ENCODE measurements at places on chromosomes 1 and 21.

DNA sequence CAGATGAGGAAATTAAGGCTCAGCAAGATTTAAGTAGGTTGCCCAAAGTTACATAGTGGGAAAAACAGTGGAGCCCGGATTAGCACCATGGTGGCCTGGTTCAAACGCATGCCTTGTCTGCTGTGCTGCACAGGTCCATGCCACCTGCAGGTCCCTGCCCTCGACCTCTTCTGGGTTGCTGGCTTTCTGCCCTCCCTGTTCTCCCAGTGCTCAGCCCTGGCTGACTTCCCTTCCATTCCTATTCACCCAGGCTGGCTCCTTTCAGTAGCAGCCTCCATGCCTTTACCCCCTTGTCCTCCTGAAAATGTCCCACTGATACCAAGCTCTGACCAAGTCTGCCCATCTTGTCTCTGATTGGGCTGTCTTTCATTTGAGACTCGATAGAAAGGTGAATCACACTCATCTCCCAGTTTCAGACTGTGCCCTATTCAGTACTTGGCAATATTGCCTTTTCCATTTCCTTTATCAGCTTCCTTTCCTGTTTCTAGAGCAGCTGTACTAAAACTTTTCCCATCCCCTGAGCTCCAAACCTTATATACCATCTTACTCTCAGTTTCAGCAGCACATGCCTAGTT, 75.8 kb downstream of the ST3GAL3 start:
- DNase-seq, result no peak

GRCh38 chr1:219639876-219640577, 27.1 kb upstream of the ZC3H11B start:
- no peak for DNase-seq

DNA sequence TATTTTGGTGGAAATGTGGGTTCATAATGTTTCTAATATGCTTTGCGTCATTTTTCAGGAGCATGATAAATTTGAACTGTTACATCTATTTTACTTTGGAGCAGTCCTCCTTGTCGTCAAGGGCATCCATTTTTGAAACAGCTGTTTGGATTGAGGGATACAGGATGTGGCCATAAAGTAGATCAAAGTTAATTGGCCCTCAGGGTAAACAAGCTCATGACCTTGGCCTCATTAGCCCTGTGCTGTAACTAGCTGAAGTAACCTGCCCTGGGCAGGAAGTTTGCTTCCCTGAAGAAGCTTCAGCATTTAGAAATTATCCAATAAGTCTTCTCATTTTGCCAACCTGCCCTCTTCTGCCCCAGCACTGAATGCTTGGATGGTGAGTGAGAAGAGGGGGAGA, 24.8 kb upstream of the RGL1 start:
- DNase-seq, result no peak

DNA sequence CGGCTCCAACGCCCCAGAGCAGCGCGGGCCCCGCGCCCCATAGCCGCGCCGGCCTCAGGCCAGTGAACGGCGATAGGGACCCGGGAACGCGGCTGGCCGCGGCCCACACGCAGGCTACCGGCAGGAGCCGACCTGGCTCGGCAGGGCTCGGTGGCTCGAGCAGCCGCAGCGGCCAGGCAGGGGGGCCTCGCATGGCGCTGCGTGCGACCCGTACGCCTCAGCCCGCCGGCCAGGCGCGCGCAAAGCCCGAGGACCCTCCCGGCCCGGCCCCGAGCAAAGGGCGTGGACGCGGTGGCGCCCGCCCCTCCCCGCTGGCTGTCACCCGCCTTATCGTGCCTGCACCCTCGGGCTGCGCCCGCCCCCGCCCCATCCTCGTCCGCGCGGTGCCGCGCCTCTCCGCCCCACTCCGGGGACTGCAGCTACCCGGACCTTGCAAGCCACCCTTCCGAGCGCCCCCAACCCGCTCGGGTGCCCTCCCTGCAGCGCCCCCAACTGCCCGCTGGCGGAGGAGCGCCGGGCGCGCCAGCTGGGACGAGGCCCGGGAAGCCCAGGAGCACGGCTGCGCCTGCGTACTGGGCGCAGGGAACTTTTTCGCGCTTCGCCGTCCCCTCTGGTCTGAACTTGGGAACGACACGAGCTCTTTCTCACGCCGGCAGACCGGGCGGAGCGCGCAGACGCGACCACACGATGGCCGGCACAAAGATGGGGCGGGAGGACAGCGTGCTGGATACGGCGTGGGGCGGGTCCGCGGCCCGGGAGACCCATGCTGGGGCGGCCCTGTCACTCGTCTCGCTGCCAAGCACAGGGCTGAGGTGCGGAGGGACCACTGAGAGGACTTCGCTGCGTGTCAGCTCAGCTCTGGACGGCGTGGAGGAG, at the start of gene ABCB10:
TSS of gene ABCB10 (minus strand) at position 248 of the 876 bp plus-strand sequence. CDS start at position 193, 55 bp downstream.
- DNase-seq, result peak; percentile 87

DNA sequence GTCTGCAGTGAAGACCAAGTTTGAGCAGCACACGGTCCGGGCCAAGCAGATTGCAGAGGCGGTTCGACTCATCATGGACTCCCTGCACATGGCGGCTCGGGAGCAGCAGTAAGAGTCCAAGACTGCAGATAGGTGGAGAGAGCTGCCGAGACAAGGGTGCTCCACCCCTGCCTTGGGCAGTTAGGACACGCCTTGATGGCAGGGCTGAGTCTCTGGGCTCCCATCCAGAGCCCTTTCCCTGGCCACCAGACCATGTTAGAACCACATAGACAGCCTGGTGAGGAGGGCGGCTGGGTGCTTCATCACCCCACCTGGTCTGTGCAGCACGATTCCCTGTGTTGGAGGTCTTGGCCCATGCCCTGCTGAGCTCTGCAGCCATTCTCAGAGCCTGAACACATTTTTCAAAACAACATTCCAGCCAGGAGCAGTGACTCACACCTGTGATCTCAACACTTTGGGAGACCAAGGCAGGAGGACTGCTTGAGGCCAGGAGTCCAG, 17.3 kb upstream of the MIIP start:
- DNase-seq, result no peak

DNA sequence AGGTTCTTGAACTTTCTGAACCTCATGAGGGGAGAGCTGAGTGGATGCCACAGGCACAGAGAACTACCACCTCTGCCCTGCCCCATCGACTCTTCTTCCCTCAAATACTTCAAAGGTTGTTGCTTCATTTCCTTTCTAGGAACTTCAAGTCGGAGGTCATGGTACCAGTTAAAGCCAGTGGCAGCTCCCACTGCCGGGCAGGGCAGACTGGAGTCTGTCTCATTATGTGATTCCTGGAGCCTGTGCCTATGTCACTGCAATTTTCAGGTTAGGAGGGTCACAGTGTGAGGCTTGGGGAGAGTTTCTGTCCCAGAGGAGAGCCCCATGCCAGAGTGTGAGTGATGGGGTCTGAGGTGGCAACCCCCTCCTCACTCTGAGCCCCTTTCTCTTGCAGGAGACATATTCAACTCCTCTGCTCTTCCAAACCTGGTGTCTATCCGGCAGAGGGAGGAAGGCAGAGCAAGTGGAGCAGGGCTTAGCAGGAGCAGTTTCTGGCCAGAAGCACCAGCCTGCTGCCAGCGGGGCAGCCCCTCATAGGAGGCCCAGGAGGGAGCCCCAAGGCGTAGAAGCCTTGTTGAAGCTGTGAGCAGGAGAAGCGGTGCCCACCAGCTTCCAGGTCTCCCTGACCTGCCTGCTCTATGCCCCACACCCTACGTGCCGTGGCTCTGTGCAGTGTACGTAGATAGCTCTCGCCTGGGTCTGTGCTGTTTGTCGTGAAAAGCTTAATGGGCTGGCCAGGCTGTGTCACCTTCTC, 29.3 kb downstream of the CAMK1G start:
- DNase-seq, result no peak

DNA sequence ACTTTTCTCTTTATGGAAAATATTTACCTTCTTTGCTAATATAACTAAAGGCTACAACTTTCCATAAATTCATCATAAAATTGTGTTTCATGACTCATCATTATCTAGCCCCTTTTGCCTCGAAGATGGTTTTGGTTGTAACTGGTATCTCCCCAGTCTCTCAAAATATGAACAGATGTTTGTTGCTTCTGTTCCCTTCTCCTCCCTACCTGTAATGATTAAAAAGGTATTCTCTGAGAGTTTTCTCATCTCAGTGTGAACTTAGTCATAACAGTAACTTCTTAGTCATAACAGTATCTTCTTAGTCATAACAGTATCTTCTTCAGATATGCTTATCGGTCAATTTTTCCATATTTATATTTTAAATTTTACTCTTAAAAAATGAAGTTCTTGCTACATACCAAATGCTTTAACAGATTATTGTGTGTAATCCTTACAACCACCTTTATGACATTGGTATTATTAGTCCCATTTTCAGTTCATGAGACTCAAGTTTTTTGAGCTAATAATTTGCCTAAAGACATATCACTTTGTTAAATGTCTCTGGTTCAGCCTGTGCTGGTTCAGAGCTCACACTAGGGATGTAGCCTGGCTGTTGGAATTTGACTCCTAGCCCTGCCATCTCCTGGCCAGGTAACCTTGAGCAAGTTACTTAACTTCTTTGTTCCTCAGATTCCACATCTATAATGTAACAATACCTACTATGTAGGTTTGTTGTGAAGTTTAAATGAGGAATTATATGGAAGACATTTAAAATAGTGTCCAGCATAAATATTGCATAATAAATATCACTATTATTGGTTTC, 32.6 kb downstream of the ATP1B1 start:
- no peak for DNase-seq

DNA sequence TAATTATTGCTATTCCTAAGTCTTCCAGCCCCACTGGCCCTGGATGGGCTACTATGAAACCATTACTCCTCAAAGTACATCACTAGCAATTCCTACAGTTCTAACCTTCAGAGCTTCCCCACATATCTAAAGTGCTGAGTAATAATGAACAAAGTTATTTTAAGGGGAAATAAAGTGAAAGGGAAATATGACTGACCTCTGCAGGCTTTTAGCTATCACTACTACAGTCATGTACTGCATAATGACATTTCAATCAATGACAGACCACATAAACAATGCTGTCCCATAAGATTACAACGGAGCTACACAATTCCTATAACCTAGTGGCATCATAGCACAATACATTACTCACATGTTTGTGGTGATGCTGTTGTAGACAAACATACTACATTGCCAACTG, 32.5 kb upstream of the ASPM start:
- DNase-seq, result no peak

- DNase-seq, result no peak
These were observed 118.8 kb downstream of the RNF220 start for GRCh38 chr1:44523593-44524591.

DNA sequence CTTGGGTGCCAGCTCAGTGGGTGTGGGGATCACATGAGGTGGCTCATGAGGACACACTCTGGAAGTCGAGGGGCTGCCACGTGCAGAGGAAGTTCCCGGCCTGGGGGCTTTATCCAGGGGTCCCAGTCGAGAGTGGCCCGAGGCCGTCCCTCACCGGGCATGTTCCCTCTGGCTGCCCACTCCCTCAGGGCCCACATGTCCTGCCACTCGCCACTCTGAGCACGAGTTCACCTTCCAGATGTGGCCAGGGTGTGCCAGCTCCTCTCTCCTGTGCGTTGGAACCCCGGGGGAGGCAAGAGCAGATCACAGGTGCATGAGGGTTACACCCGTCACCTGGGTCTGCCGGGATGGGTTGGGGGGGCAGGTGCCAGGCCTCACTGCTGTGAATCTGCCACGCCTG, 14.6 kb downstream of the TMEM201 start:
- no peak for DNase-seq

DNA sequence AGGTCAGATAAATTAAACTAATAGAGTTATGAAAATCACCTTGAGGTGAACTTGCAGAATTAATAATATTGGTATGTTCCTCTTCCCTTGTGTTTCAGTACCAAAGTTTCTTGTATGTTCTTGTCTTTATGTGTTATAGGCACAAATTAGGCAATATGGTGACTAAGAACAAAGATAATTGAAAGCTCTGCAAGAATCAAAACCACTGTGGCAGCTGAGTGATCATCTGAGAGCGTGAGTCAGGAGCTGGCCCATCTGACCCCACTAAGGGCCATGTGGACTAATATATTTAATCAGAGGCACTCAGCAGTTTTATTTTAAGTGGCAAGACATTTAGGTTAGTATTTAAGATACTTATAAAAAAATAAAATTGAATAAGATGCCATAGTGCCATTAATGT, 12.8 kb upstream of the CASQ2 start:
- DNase-seq, result no peak

DNA sequence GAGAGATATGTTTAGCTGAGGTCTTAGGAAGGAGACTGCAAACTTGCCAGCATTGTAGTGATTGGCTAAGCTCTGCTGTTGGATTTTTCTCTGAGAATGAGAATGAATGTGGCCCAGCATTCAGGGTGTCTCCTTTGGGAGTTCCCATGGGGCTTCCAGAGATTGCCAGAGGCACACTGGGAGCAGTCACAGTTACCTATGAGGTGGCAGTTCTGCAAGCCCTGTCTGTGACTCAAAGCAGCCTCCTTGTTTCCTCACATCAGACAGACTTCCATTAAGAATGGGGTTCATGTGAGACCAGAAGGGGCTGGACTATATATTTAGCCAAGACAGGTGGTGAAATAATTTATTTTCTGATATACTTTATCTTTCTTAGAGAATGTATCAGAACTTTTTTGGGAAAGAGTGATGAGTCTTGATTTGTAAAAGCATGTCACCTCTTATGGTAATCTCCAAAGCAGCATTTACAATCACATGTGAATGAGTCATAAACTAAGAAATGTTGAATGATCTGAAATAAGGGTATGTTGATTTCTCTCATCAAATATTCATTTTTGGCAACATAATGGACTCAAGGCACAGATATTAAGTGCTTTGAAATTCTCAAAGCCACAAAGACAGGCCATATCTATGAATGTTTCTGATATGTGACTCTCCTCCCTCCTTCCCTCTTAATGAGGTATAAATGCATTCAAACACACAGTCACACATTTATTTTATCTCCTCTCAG, 9.5 kb upstream of the SLC19A2 start:
- no peak for DNase-seq

- no peak for DNase-seq
These were observed 28.5 kb downstream of the RNF115 start for GRCh38 chr1:145795257-145795881.

- DNase-seq, result no peak
These were observed 15.6 kb upstream of the AIM2 start for GRCh38 chr1:159092036-159092760.

GRCh38 chr1:185811073-185811709, 77.0 kb downstream of the HMCN1 start:
- DNase-seq, result no peak

- DNase-seq, result no peak
These were observed 461.7 kb downstream of the PTPRU start for GRCh38 chr1:29698033-29698432.

DNA sequence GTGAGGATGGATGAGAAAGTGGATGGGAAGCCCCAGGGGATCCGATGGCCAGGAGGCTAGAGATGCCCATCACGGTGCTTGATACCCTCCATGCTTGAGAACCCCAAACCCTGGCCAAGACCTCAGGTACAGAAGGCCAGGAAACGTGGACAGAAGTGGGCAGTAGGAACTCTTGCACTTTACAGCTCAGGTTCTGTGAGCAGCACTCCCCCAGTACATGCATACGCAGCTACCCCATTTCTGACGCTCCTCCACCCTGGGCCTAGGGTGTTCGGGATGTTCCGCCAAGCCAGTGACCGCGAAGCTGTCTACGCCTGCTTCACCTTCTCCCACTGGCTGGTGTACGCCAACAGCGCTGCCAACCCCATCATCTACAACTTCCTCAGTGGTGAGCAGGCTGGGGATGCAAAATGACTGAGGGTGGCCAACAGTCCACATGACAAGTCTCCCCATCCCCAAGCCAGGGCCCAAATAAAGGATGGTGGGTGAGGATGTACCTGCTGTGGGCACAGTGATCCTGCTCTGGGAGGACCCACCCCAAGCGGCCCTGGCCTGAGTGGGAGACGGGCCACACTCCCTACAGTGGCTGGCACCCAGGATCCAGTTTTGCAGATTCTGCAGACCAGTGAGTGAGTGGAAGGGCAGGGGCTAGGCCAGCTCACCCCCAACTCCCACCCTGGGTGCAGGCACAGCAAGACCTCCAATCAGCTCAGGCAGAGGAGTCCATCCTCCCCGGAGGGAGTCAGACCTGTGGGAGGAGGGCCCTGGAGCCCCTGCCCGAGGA, 7.4 kb downstream of the HCRTR1 start:
- DNase-seq, result no peak

Data from stimulated activated CD8-positive, alpha-beta memory T cell treated with anti-CD3 and anti-CD28 coated beads, Interleukin-4, amount 100 ng/mL, for 24 hours (primary cell).